ENCODE measurements at places on chromosomes 5 and 9. TPM values are rescaled to one million over a fixed set of nuclear protein-coding genes. Genes with fewer than 3 reads are reported as not detected.

NPDC1 gene
- total RNA-seq, result 90.8 TPM

ANKRD33B gene
- 4.0 TPM for total RNA-seq

ADAMTS19 gene
- 0.08 TPM for total RNA-seq

CAMK4 gene
- total RNA-seq, result 0.89 TPM

FOXD4L4 gene
- not detected for total RNA-seq

NAA35 gene
- total RNA-seq, result 20.7 TPM

LCNL1 gene
- 5.8 TPM for total RNA-seq

MRPS30 gene
- total RNA-seq, result 30.3 TPM

NR2F1 gene
- total RNA-seq, result 28.7 TPM

OTP gene
- total RNA-seq, result not detected

GAPVD1 gene
- 46.2 TPM for total RNA-seq

C9 gene
- not detected for total RNA-seq

PCDHGA9 gene
- 0.97 TPM for total RNA-seq

- no peaks in the 10 kb centered on the region for H3K36me3 ChIP-seq
- H3K27me3 ChIP-seq, result no peaks in the 10 kb centered on the region
- H3K4me1 ChIP-seq, result peaks cover 21% of the 10 kb centered on the region
- H3K27ac ChIP-seq, result peak overlapping the region; percentile 24
Measured at GRCh38 chr9:113511856-113512761, 48.6 kb downstream of the RGS3 start.

- H3K36me3 ChIP-seq, result peaks cover 3% of the 10 kb centered on the region
- no peak overlapping the region for H3K4me3 ChIP-seq
- H3K27me3 ChIP-seq, result no peaks in the 10 kb centered on the region
- no peak overlapping the region for H3K27ac ChIP-seq
- peaks cover 49% of the 10 kb centered on the region for H3K4me1 ChIP-seq
Measured at GRCh38 chr5:57734296-57734695, 251.7 kb upstream of the ACTBL2 start.

DNA sequence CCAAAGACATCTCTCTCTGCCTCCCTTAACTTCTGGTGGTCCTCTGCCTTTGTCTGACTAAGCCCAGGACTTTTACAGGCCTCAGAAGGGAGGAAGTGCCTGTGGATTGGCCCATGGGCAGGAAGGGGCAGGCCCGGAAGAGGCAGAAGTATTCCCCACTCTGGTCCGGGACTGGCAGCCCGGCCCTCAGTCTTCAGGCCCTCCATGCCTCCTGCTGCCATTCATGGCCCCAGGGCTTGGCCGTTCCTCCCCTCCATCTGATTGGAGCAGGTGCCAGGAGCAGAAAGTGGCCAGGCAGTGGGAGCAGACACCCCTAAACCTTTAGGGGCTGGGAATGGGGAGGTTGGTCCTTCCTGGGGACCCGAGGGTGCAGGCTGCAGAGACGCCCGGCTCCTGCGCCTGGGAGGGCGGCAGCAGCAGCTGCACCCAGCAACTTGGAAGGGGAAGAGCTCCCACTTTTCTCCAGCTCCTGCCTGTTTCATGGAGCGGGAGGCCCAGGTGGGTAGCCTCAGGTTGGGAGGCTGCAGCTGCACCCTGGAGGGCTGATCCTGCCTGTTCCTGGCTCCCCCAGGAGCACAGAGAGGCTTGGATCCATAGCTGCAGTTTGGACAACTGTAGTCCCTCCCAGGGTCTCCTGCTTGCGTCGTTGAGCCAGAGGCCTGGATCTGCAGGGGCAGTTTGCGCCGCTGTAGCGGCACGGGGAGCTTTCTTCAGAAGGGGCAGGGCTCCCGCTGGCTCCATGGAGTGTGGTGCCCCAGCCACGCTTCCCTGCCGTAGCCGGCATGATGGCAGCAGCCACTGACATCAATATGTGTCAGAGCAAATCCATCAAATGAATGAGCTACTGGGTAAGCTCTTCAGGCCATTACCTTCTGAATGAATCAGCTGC is 661.5 kb upstream of the NUDT12 start:
- no peak overlapping the region for H3K4me3 ChIP-seq
- no peaks in the 10 kb centered on the region for H3K36me3 ChIP-seq
- H3K27me3 ChIP-seq, result no peaks in the 10 kb centered on the region
- H3K27ac ChIP-seq, result no peak overlapping the region
- DNase-seq, result no peak
- no peaks in the 10 kb centered on the region for H3K4me1 ChIP-seq

- no peaks in the 10 kb centered on the region for H3K27me3 ChIP-seq
- no peak overlapping the region for H3K27ac ChIP-seq
- H3K36me3 ChIP-seq, result no peaks in the 10 kb centered on the region
- no peaks in the 10 kb centered on the region for H3K4me1 ChIP-seq
- H3K4me3 ChIP-seq, result no peak overlapping the region
- no peak for DNase-seq
Measured at GRCh38 chr9:106432631-106433030, 430.3 kb upstream of the ZNF462 start.

- DNase-seq, result no peak
- no peaks in the 10 kb centered on the region for H3K4me1 ChIP-seq
- no peak overlapping the region for H3K4me3 ChIP-seq
- H3K27ac ChIP-seq, result no peak overlapping the region
- H3K36me3 ChIP-seq, result peaks cover 1% of the 10 kb centered on the region
Measured at GRCh38 chr9:138075496-138075895, 197.9 kb downstream of the CACNA1B start.

GRCh38 chr5:138461343-138462125 is 3.7 kb upstream of the EGR1 start:
- no peak overlapping the region for H3K4me3 ChIP-seq
- H3K27ac ChIP-seq, result peak overlapping the region; percentile 61
- peaks cover 3% of the 10 kb centered on the region for H3K27me3 ChIP-seq
- H3K4me1 ChIP-seq, result peaks cover 15% of the 10 kb centered on the region
- no peaks in the 10 kb centered on the region for H3K36me3 ChIP-seq

DNA sequence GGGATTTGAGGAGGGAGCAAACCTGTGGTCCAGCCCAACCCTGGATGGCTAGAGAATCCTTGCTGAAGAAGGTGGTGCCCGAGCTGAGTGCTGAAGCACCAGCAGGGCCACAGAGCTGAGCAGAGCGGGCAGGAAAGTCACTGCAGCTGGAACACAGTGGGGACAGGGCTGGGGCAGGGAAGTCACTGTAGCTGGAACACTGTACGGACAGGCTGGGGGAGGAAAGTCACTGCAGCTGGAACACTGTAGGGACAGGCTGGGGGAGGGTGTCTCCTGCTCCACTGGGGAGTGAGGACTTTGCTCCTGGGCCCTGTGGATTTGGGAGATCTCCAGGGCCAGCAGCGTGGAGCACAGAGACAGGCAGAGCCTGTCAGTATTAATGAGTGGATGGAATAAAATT is 9.0 kb upstream of the SUSD3 start:
- peaks cover 4% of the 10 kb centered on the region for H3K27me3 ChIP-seq
- H3K4me3 ChIP-seq, result no peak overlapping the region
- H3K36me3 ChIP-seq, result peaks cover 2% of the 10 kb centered on the region

DNA sequence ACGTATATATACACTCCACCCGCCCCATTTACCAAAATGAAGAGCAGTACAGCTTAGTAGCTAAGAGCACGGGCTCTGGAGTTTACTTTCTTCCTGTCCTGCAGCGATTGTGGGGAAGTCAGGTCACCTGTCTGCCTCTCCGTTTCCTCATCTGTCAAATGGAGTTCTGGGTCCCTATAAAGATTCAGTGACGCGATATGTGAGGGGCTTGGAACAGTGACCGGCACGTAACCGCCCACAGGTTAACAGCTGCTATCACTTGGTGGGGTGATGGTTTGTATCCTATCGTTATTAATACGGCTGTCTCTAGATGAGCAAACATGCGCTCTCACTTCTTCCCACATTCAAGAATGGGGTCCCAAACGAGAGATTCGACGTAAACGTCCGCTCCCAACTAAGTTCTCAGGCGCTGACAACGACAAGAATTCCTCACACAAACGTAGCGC is 426 bp downstream of the FAM114A2 start:
- peaks cover 31% of the 10 kb centered on the region for H3K4me1 ChIP-seq
- no peaks in the 10 kb centered on the region for H3K27me3 ChIP-seq
- H3K27ac ChIP-seq, result peak overlapping the region; percentile 95
- H3K4me3 ChIP-seq, result peak overlapping the region; percentile 93
- no peak for DNase-seq

DNA sequence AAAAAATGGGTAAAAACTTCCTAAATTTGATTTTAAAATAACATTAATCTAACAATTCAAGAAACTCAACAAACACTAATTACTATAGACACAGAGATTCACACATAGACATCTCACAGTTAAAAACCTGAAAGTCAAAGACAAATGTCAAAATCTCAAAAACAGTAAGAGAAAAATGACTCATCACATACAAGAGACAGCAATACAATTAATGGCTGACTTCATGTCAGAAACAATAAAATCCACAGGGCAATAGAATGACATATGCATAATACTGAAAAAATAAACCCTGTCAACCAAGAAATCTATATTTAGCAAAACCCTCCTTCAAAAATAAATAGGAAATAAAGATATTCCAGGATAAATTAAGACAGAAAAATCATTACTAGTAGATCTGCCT is 200.4 kb downstream of the CEMIP2 start:
- no peak for DNase-seq
- H3K27me3 ChIP-seq, result peaks cover 17% of the 10 kb centered on the region
- H3K36me3 ChIP-seq, result no peaks in the 10 kb centered on the region
- H3K4me1 ChIP-seq, result no peaks in the 10 kb centered on the region

GRCh38 chr9:1460143-1460769 is 410.1 kb downstream of the DMRT2 start:
- no peaks in the 10 kb centered on the region for H3K36me3 ChIP-seq
- H3K27ac ChIP-seq, result no peak overlapping the region
- DNase-seq, result no peak
- H3K4me1 ChIP-seq, result peaks cover 4% of the 10 kb centered on the region

DNA sequence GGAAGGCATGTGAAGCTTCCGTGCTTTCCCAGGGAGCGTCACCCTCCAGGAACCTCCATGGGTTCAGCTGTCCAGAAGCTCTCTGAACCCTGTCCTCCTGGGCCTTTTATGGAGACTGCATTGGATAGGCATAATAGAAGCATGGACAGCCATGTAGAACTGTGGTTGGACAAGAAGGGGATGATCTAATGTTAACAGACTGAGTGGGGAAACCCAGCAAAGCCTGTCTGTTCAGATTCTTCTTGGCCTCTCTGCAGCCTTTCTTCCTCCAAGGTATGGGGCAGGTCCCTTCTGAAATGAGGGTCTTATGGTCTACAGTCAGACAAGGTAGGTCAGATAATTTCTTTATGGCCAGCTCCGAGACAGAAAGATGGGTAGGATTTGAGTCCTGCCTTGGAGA is 59.1 kb upstream of the CTNNA1 start:
- H3K27me3 ChIP-seq, result no peaks in the 10 kb centered on the region
- H3K36me3 ChIP-seq, result no peaks in the 10 kb centered on the region
- H3K27ac ChIP-seq, result no peak overlapping the region
- no peak for DNase-seq
- no peak overlapping the region for H3K4me3 ChIP-seq

DNA sequence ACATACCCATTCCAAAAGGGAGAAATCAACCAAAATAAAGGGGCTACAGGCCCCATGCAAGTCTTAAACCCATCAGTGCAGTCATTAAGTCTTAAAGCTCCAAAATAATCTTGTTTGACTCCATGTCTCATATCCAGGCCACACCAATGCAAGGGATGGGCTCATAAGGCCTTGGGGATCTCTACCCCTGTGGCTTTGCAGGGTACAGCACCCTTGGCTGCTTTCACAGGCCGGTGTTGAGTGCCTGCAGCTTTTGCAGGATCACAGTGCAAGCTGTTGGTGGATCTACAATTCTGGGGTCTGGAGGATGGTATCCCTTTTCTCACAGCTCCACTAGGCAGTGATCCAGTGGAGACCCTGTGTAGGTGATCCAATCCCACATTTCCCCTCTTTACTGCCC is 5.0 kb upstream of the SPINK14 start:
- H3K27ac ChIP-seq, result no peak overlapping the region
- no peaks in the 10 kb centered on the region for H3K4me1 ChIP-seq
- DNase-seq, result no peak
- no peaks in the 10 kb centered on the region for H3K36me3 ChIP-seq
- no peak overlapping the region for H3K4me3 ChIP-seq
- H3K27me3 ChIP-seq, result peaks cover 18% of the 10 kb centered on the region

GRCh38 chr5:134568337-134568700 is 42.8 kb downstream of the JADE2 start:
- H3K27me3 ChIP-seq, result no peaks in the 10 kb centered on the region
- H3K4me3 ChIP-seq, result no peak overlapping the region
- DNase-seq, result no peak
- H3K4me1 ChIP-seq, result peaks cover 16% of the 10 kb centered on the region
